ENCODE measurements at places on chromosomes 12 and 14.

- DNase-seq, result peak; percentile 40
Observed at GRCh38 chr14:102945346-102946130, 23.1 kb downstream of the AMN start.

GRCh38 chr12:31989571-31990362 lies 30.6 kb downstream of the RESF1 start:
- no peak for DNase-seq

GRCh38 chr12:52310622-52311284 lies 10.4 kb downstream of the KRT83 start:
- no peak for DNase-seq

DNA sequence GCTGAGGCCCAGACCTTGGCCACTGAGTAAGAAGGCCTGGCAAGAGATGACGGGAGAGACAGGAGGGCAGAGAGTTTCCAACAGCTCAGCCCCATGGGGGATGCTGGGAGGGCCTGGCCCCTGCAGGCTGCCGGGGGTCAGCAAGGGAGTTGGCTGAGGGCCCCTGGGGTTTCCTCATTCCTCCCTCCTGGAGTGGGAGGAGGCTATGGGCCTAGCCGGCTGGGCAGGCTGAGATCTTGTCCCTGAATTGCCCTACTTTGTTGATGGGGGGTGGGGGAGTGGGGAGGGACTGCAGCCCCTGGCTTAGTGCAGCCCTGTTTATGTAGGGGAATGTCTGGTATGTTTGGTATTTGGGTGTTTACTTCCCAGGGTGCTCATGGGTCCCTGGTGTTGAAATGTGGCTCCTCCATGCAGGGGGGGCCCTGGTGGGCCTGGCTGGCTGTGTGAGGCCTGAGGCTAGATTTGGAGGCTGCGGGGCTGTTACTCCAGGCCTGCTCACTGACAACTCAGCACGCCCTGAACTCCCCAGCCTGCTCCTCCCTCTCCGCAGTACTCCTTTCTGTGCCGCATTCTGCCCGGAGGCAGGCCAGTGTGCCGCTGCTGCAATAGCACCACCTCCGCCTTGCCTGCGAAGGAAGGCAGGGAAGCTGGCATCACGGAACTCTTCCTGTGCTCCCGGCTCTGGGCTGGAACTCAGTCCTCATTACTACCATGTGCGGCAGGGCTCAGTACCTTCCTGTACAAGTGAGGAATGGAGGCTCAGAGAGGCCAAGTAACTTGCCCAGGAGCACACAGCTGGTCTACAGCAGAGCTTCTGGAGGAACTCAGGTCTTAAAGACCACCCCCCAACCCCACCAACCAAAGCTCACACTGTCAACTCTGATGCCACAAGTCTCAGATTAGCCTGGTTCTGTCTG lies 25.3 kb downstream of the JDP2 start:
- peak; percentile 81 for DNase-seq

GRCh38 chr14:74417201-74417600 lies 8.8 kb downstream of the SYNDIG1L start:
- DNase-seq, result no peak

DNA sequence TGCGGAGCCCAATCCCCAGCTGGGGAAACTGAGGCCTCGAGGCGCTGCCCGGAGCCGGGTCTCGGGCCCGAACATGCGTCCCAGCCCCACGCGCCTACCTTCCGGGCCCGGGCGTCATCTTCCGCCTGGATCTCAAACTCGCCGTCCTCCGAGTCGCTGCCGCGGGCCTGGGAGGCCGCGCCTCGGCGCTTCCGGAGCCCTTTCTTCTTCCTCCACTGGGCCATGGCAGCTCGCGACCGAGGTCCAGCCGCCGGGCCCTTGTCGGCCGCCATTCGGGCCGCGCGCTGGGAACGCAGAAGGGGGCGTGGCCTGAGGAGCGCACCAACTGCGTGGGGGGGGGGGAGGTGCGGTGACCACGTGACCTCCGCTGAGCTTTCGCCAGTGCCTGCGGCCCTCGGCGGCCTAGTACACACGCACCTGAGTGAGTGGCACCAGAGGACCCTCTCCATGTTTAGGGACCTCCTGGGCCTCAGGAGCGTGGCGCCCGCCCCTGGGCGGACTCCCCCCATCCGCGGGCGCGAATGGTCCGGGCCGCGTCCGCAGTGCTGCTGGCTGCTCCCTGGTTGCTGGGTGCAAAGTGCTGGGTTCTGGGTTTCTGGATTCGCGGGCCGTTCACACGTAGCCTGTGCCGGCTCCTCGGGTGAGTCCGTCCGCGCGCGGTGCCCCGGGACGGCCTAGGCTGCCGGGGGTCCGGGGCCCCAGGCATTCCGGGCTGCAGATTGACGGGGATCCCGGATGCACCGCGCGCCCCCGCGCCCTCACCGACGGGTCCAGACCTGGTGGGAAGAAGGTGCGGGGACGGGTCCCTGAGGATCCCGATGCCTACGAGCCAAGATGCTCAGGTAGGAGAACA lies at the start of the genes DDX54 and RITA1:
Gene DDX54 (minus strand): TSS at position 299 of the 853 bp plus-strand sequence. CDS start 27 bp downstream, at position 272.
Gene RITA1 (plus strand): TSS at position 542 of the 853 bp plus-strand sequence. CDS start 1,026 bp downstream, outside the sequence.
- peak; percentile 92 for DNase-seq

- DNase-seq, result no peak
Observed at GRCh38 chr12:43914923-43915468, 79.1 kb downstream of the TMEM117 start.

DNA sequence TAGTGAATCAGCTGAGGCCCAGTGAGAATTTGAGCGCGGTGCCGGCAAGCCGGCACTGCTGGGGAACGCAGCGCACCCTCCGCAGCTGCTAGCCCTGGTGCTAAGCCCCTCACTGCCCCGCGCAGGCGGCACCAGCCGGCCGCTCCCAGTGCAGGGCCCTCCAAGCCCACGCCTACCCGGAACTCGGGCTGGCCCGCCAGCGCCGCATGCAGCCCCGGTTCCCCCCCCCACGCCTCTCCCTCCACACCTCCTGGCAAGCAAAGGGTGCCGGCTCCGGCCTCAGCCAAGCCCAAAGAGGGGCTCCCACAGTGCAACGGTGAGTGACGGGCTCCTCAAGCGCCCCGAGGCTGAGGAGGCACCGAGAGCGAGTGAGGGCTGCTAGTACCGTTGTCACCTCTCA lies 54.5 kb upstream of the VASH1 start:
- DNase-seq, result peak; percentile 51

DNA sequence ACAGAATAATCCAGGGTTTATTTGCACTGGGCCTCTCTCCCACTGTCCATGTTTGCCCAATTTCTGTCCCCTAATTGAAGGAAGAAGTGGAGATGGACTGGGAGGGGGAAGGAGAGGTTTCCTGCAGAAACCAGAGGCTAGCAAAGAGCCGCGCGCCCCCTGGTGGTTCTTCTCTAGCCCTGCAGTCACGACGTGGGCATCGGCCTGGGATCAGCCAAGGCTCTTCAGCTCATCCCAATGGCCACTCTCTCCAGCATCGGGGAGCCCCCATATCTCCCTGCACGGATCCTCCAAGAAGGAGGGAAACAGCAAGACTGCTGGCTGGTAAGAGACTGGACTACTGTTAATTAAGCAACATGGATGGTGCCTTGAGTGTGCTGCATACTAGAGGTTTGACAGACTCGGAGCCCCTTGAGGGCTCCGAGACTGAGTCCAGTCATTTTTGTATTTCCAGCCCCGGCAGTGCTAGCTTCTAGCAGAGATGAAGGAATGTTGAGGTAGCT lies 18.7 kb downstream of the ZBTB39 start:
- DNase-seq, result peak; percentile 91

- DNase-seq, result no peak
Observed at GRCh38 chr12:33945438-33945784, 76.9 kb upstream of the ALG10 start.

DNA sequence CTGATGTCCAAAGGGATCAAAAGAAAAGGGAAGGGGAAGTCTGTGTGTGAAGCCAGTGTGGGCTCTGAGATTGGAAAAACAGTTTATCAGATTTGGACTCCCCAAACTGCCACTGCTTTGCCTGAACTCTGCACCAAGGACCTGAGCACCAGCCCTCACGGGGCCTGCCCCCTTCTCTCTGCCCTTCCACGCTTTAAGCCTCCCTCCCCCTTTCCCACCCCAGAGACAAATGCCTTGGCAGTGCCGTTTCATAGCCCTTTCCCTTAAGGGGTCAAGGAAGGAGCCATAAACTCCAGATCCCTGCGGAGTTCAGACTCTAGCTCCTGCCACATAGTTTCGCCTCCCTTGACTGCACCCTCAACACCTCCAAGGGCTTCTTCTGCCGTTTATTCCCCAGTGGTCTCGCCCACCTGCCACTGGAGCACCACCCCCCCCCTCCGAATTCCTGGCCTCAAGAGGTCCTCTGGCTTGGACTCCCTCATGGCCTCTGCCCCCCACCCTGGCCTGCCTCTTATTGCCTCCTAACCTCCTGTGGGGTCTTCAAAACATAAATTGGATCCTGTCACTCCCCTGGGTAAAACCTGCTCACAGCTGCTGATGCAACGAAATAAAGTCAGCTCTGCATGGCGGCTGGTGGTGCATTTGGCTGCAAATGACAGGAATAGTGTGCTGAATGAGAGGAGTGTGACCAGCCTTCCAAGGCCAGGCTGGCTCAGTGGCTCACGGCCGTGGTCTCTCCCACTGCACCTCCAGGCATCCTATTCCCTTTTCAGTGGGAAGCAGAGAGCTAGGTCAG lies 18.8 kb downstream of the SLC25A29 start:
- DNase-seq, result no peak
